Stimulated activated CD4-positive, alpha-beta T cell treated with anti-CD3 and anti-CD28 coated beads, Interleukin-2, amount 100 ng/mL, for 48 hours (primary cell): ENCODE measurements at places on chromosomes 1 and 21.

GRCh38 chr1:6688001-6688400 is 13.6 kb downstream of the DNAJC11 start:
- no peak for DNase-seq

- no peak for DNase-seq
Observed at GRCh38 chr1:218332416-218332815, 12.7 kb upstream of the TGFB2 start.

- no peak for DNase-seq
Observed at GRCh38 chr1:216416488-216416887, 6.8 kb downstream of the USH2A start.

- no peak for DNase-seq
Observed at GRCh38 chr1:67941746-67942145, 108.5 kb upstream of the GNG12 start.

GRCh38 chr1:167344615-167345385 is 124.1 kb downstream of the POU2F1 start:
- no peak for DNase-seq

- DNase-seq: no peak
Observed at GRCh38 chr1:51926171-51926812, 47.8 kb upstream of the NRDC start.

DNA sequence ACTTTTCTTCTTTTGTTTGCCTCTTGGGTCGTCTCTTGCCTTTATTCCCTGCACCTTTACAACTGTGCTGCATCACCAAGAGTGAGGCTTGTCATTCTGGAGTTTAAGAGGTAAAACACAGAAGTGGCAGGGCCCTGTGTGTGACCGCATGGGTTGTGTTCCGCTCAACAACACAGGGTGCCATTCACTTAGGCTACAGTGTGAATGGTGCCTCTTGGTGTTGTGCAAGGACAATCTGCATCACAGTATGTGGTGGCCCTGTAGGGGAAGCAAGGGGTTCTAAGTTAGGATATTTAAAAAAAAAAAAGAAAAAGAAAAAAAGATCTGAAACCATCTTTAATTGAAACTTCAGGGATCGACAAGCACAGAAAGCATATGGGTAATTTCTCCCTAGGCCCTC is 38.2 kb downstream of the BRINP2 start:
- DNase-seq: no peak

DNA sequence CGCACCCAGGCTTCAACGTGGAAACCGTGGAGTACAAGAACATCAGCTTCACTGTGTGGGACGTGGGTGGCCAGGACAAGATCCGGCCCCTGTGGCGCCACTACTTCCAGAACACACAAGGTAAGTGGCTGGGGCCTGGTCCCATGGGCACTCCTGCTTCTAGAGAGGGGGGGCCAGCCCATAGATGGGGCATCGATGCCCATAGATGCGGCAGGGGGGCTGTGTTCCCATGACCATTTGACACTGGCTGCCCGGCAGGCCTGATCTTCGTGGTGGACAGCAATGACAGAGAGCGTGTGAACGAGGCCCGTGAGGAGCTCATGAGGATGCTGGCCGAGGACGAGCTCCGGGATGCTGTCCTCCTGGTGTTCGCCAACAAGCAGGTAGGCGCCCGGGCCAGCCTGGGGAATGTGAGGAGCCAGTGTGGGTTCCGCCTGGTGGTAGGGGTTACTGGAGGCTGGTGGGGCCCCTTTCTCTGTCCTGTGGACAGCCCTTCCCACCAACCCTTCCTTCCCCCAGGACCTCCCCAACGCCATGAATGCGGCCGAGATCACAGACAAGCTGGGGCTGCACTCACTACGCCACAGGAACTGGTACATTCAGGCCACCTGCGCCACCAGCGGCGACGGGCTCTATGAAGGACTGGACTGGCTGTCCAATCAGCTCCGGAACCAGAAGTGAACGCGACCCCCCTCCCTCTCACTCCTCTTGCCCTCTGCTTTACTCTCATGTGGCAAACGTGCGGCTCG is 5.6 kb downstream of the C1orf35 start:
- no peak for DNase-seq
